ENCODE measurements at places on chromosomes 7 and 10.

GRCh38 chr10:97553575-97554031 lies 19.0 kb upstream of the ANKRD2 start:
- DNase-seq, result no peak

- no peak for DNase-seq
Measured at GRCh38 chr7:118079369-118079768, 104.6 kb upstream of the LSM8 start.

DNA sequence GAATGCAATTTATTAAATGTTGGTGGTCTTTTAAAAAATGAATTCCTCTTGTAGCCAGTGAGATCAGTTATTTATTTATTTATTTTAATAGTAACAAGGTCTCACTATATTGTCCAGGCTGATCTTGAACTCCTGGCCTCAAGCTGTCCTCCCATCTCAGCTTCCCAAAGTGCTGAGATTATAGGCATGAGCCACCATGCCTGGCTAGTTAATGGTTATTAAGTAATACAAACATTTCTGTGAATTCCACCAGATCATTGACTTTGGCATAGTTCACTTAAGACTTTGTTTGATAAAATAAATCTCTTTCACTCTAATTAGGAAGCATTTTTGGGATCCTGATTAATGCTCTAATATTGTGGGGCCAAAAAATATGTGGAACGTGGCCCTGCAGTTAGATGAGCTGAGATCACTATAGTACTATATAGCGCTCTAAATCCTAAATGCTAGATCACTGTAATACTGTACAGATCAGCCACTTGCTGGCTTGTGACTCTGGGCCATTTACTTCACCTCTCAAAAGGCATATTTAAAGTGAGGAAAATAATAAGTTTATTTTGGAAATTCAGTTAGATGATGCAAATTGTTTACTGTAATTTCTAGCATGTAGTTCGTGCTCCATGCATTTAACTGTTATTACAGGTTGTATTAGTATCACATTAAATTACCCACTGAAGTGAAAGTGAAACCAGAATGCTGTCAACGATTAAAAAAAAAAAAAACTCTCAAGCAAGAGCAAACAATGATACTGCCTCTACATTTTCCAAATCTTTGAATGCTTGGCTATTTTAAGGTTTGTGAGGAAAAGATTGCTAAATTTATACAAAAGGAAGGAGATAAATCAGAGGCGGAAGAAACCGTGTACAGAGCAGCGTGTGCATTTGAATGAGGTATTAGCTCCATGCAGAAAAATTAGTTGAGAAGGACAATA lies 15.9 kb upstream of the FAS start:
- DNase-seq, result no peak

DNA sequence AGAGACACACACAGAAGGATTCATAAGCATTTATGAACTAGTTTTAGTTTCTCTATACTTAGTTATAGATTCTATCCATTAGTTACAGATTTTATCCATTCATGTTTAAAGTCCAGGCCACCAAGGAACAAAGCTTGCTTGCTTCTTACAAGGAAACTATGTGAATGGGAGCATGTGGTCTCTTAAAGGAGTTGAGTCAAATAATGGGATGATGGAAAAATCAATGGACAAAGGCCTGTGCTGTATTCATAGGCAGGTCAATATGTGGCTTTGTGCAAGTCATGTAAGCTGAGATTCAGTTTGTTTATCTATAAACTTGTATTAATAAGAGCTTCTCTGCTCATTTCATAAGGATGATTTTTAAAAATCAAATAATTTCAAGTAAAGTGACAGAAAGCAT lies 172.8 kb upstream of the CDK1 start:
- no peak for DNase-seq

DNA sequence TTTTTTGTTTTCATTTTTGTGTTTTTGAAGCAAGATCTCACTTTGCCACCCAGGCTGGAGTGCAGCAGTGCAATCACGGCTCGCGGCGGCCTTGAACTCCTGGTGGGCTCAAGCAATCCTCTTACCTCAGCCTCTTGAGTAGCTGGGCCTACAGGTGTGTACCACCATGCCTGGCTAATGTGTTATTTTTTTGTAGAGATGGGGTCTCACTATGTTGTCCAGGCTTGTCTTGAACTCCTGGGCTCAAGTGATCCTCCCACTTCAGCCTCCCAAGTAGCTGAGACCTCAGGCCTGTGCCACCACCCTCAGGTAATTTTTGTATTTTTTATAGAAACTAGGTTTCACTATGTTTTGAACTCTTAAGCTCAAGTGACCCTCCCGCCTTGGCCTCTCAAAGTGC lies 14.8 kb downstream of the PRKRIP1 start:
- no peak for DNase-seq

GRCh38 chr10:30992681-30993080 lies 39.0 kb downstream of the ZNF438 start:
- no peak for DNase-seq

DNA sequence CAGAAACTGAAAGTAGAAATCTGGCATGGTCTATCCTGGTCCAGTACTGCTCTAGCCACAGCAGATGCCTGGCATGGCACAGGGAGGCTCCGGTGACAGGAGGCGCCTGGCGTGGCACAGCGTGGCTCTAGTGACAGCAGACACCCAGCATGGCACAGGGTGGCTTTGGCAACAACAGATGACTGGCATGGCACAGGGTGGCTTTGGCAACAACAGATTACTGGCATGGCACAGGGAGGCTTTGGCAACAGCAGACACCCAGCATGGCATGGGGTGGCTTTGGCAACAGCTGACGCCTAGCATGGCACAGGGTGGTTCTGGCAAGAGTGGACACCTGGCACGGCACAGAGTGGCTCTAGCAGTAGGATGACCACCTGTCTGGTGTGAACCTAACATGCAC lies 480.5 kb upstream of the FOXK1 start:
- no peak for DNase-seq

GRCh38 chr10:34492081-34492480 lies 323.0 kb downstream of the PARD3 start:
- DNase-seq, result peak; percentile 44

DNA sequence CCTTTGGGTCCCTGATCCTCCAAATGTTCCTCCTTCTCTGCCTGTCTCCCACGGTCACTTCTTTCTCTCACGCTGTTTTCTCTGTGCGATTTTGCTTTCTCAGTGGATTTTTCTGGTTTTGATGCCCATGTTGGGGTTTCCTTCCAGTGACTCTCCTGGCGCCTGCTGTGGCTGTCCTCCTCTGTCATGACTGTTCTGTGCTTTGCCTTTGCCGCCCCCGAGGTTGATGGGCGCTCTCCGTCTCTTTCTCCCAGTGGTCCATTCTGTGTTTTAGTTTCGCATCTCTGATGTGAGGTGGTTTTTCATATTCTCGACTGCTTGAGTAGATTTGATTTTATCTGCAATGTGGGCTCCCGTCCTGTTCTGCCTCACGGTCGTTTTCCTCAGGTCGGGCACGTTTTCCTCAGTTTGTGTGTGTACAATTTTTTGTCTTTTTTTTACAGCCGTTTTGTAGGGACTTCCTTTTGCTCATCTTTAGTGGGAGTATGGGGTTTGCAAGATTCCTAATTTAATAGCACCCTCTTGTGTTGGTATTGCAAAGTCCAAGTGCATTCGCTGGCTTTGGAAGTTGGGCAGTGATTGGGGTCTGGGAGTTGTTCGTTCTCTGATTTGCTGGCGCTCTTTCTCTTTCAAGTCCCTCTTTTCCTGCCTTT lies 100.0 kb downstream of the INPP5A start:
- DNase-seq, result no peak

GRCh38 chr10:350981-351501 lies 215.8 kb downstream of the ZMYND11 start:
- no peak for DNase-seq

- no peak for DNase-seq
Measured at GRCh38 chr7:46218461-46219200, 297.6 kb upstream of the IGFBP3 start.

DNA sequence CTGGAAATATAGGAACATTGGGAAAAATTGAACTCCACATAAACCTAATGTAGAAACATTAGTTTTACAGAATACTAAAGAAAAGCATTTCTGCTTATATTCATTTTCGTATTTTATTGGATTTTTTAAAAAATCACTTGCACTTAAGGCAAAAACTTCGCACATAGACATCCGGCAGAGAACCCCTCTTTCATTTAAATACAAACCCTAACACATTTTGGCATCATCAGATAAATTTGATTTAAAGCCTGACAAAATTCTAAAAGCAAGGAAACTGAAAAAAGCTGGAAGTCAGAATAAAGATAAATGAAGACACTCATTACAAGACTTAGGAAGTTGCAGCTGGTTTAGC lies 396 bp upstream of the EXOC4 start:
- no peak for DNase-seq

DNA sequence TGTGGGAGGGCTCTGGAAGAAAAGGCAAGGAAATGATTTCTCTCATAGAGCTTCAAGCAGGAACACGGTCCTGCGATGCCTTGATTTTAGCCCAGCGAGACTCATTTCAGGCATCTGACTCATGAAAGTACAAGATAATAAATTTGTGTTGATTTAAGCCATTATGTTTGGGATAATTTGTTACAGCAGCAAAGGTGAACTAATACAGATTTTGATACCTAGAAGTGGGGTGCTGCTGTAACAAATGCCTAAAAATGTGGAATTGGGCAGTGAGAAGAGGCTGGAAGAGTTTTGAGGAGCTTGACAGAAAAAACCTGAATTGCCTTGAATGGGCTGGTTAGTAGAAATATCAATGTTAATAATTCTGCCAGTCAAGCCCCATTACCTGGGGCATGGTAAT lies 44.1 kb upstream of the NRF1 start:
- DNase-seq, result no peak
